Subcutaneous adipose tissue (tissue), 4 donors: ENCODE measurements at places on chromosomes 7 and 10. TPM values are rescaled to one million over a fixed set of nuclear protein-coding genes. Genes with fewer than 3 reads are reported as not detected.

Gene CTTNBP2
- 10.1 TPM for total RNA-seq

Gene GNAT3
- total RNA-seq = not detected

Gene ASB10
- not detected for total RNA-seq

Gene ARHGAP22
- 2.6 TPM for total RNA-seq

Gene LDB1
- 24.7 TPM for total RNA-seq

Gene NUPR2
- total RNA-seq = not detected

Gene TWIST1
- total RNA-seq = 49.7 TPM

Gene SERPINE1
- 14.8 TPM for total RNA-seq
